CD4-positive, alpha-beta T cell treated with Interleukin-21 for 1 hour (primary cell): ENCODE measurements at places on chromosomes 7 and 10.

- DNase-seq: no peak
Observed at GRCh38 chr10:119523895-119524719, 18.4 kb downstream of the RGS10 start.

DNA sequence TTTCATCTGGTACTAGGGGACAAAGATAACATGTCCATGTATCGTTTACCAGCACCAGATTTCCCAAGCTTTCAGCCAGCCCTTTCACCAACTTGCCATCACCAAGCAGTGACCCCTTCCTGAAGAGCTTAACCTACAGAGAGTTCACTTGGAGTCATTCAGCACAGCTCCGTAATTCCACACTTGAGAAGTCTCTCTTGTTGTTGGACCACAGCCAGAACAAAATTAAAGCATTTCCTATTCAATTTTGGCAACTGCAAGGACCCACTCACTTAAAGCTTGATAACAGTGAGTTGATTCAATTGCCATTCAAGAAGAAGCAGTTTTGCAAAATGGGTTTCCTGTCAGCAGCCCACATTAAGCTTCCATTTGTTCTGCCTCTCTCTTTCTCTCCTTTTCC is 88.5 kb upstream of the LRRTM3 start:
- DNase-seq: no peak

DNA sequence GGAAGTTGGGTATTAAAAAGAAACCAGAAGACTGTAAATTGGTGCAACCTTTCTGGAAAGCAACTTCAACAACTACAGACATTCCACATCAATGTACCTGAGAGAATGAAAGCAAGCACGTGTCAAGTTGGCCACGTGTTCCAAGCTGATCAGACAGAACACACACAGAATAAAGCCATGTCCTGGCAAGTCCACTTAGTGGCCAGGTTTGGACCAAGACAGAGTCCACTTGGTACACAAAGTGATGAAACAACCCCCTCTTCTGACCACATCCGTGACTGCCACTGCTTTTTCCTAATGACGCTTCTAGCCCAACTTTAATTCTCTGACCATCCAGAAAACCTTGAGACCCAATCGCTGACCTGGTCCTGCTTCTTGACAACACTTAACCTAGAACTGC is 109.4 kb downstream of the ABLIM1 start:
- DNase-seq: no peak

- DNase-seq: no peak
Observed at GRCh38 chr10:36026656-36027390, 384.7 kb upstream of the FZD8 start.

DNA sequence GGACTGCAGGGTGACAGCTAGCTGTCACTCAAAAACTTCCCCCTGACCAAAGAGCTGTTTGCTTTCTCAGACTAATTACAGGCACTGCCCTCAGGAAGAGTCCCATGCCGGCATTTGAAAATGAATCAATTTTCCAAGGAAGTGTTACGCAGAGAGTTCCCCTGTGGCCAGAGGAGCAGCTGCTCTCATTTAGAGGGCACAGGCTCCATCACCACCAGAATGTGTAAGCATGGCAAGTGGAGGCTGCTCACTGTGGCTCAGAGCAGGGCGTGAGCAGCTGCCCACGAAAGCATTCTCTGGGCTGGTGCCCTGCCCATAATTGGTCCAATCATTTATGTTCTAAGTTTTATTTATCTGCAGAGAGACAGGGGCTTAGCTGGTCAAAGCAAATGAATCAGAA is 202.2 kb downstream of the RAMP3 start:
- DNase-seq: no peak

DNA sequence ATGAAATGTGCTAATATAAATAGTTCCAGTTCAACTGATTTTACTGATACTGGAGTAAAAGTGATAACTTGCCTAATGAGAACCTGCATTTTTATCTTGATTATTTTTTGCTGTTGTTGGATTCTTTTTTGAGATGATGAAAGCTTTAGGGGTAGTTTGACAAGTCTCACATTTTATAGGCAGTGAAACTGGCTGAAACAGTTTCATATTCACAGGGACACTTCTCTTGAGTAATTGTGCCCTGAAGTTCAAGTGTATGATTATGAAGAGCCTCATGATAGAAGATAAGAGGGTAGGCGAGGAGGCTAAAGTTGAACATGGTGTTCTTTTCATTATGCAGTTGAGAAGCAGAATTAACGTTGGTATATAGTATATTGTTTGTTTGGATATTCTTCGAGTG is 5.1 kb downstream of the AUTS2 start:
- DNase-seq: no peak

GRCh38 chr7:1897076-1897860 is 227.2 kb downstream of the ELFN1 start:
- no peak for DNase-seq

DNA sequence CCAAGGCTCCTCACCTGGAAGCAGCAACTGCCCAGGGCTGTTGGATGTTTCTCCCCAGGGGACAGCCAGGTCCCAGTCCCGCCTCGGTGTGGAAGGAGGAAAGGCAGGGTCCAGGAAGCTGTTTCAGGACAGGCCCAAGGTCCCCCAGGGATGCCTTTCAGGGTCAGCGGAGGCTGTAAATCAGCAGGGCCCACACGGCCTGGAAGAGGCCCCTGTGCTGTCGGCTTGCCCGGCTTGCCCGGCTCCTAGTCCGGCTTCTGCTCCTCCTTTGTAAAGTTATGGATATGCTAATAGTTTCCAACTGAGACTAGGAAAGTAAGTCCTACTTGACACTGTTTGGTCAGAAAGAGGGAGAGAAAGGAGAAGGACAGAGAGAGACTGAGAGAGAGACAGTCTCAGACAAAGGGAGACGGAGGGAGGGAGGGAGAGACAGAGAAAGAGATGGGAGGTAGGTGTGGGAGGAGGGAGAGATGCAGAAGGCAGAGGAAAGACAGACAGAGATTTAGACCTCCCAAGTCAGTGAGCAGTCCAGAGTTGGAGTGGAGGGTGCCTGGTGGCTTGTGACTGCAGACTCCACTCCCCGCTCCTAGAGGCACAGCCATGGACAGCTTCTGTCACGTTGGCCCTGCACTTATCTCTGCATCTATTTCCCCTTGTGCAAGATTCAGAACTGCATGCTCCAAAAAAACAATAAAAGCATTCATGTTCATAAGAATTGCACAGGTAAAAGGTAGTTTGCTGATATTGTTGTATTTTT is 10.5 kb downstream of the IKZF1 start:
- peak; percentile 49 for DNase-seq

- DNase-seq: no peak
Observed at GRCh38 chr7:28748933-28749584, 209.1 kb downstream of the TRIL start.

- no peak for DNase-seq
Observed at GRCh38 chr10:48205918-48206317, 68.6 kb downstream of the FRMPD2 start.

DNA sequence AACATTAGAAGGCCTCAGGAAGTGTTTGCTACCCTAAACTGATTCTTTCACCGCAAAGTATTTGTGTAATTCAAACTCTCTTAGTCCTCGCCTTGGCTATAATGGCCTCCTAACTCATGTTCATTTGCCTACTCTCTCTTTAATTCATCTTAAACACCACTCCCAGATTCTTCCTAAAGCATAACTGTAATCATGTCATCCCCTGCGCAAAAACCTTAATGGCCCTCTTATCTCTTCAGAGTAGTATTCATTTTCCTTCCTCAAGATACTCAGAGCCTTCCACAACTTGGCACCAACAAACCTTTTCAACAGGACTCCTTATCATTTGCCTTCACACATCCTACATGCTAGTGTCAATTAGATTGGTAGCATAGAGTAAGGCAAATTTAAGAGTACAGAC is 42.9 kb downstream of the CSTF2T start:
- no peak for DNase-seq

- no peak for DNase-seq
Observed at GRCh38 chr10:129719889-129720590, 244.0 kb downstream of the EBF3 start.

DNA sequence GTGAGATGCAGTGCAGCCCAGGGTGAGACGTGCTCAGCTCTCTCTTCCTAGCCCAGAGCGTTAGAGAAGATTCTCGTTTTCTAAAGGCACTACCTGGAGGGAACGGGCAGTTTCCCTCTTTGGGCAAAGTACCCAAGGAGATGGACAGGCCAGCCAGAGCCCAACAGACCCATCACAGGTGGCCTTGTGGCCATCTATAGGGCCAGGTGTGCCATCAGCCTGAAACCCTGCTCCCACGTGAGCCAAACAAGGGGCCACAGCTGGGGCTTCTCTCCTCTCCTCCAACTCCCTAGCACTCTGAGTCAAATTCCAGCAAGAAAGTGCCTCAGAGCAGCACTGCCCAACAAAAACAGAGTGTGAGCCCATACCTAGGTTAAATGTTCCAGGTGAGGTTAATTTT is 22.3 kb downstream of the CHST15 start:
- DNase-seq: no peak

DNA sequence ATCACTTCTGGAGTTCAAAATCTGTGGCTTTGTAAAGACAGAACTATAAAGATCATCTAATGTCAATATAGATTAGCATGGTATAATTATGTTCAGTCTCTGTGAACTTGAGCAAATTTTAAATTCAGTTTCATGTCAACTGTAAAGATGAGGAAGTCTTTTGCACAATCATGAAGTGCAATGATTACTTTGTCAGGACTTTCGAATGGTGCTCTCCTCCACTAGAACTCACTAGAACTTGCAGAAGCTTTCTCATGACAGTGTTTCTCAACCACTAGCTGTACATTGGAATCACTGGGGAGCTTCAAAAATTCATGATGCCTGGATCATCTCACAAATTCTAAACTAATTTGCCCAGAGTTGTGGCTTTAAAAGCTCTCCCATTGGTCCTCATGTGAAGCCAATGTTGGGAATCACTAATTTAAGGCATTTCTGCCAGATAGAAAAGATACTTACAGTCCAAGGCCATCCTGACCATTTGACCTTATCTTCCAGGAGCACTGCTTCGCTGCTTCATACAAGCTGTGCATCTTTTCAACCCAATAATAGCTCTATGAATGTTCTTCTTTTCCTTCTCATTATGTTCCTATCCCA is 12.9 kb downstream of the OR2AE1 start:
- no peak for DNase-seq

DNA sequence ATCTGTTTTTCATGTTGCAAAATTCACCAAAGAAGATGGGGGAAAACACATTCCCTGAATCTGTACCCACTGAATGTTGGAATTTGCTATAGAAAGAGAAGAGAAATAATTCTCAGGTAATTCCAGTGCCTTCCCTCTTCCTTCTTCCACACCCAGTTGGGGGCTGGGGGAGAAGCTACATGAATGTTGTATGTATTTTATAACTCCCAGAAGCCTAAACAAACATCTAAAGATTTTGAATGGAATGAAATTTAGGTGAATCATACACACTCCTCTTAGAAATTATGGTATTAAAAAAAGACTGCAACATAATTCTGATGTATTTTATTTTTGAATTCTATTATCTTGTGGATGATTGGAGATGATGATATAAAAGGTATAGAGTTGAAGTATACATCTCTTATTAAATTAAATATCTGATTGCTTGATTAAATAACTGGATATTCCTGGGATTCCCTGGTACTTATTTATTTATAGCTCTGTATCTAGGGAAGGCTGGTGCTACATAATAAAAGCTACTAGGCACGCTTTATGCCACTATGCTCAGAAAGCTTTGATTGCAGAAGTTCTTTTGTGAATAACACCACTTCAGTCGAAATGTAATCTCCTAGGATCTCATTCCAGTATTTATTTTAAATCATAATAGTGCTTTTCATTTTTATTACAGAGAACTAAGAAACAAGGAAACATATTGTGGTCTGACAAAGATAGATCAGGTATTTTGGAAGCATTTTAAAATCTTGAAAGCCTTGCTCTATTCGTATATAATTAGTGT is 98.5 kb downstream of the MCU start:
- no peak for DNase-seq

DNA sequence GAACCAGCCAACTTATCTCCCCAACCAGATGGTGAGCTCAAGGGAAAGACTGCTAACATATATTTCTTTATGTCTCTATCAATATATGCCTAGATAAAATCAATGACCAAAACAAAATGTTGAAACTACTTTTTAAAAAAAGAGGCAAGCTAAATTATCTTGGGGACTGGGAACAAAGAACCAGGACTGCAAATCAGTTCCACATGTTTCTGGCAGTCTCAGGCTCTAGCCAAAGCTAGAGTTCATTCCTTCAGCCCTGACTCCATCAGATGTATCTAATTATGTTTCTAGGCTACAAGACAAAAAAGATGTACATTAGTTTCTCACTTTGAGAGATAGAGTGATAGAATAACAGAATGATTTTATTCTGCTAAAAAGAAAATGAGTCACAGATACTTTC is 1290.3 kb upstream of the SORCS1 start:
- no peak for DNase-seq

- no peak for DNase-seq
Observed at GRCh38 chr10:3484306-3485056, 300.5 kb downstream of the KLF6 start.
